Astrocyte (in vitro differentiated cells and primary cell): ENCODE measurements at places on chromosomes 5 and 9.

DNA sequence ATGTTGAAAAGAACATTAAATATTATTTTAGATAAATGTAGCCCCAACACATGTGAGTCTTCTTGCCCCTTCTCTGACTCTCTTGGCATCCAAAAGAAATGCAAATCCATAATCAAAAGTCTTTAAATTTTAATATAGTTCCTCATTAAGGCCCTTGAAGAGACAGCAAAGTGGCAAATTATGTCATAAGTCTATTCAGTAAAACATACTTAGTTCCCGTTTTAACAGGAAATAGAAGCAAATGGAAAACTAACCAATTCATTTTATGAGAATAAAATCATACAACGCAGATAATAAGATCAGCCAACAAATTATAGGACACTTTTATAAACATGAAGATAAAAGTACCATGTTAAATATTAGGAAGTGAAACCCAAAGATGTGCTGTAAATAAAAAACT lies 20.1 kb upstream of the IFNB1 start:
- no peak for DNase-seq

DNA sequence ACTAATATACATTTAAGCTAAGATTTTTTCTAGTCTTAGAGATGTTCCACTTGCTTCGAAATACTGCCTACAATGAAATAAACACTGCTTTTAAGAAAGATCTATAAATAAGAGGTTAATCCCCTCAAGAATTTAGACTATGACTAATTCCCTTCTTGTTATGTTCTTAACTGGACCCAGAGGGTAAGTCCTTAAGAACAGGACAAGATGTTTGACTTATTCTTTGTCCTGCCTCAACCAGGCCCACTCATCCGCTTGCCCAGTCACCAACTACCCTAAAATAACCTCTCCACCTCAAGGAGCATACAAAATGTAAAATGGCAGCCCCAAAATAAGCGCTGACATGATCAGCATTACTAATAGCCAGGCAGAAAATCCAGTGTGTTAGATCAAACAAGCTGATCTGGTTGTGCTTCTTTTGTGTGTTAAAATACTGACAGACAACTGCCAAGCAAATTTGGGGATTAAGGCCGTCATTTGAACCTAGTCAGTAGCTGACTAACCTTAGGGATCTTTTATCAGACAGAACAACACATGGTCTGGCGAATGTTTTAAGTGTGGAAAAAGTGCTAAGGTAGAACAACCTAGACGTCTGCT lies 93.7 kb upstream of the SMC5 start:
- DNase-seq = no peak

- peak; percentile 21 for DNase-seq
Observed at GRCh38 chr5:146426853-146427618, 20.1 kb upstream of the TCERG1 start.

DNA sequence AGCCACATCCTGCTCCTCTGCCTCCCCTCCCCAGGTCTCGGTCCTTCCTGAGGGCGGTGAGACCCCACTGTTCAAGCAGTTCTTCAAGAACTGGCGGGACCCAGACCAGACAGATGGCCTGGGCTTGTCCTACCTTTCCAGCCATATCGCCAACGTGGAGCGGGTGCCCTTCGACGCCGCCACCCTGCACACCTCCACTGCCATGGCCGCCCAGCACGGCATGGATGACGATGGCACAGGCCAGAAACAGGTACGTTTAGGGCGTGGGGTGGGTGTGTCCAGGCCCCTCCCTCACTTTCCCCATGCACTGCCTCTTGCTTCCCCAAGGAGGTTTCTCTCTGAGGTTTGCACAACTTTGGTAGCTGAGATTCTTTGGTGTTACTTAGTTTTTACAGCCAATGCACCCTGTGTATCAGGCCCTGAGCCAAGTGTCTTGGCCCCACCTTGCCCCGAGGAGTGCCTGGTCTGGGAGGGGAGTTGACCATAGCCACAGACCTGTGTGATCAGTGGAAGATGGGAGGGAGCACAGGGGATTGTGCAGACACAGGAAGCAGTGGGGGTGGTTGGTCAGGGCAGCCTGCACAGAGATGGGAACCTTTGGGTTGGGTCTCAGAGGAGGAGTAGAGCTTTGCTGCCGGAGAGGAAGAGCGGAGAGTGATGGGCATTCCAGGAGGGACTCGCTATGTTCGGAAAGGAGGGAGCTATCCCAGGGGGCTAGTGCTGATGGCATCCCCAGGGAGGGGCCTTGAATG lies 50.8 kb downstream of the GSN start:
- no peak for DNase-seq

DNA sequence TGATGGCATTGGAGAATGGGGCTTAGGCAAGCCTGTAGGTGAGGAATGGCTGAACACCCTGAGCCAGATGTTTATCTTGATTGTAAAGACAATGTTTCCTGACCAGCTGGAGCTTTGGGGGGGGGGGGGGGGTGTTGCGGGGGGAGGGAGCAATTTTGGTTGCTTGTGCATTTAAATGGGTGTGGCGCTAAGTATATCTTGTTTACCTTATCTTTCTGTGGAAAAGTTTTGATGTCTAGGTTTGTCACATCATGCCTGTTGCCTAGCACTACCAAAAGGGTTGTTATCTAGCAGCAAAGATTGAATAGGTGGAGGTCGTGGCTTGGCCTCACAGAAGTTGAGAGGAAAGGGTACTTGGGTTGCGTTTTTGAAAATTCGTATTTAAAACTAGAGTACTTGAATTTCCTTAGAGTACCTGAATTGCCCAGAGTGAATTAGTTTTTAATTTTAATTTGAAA lies 1.3 kb downstream of the SMAD5 start:
- DNase-seq = no peak
